ENCODE measurements at places on chromosomes 3 and 15.

DNA sequence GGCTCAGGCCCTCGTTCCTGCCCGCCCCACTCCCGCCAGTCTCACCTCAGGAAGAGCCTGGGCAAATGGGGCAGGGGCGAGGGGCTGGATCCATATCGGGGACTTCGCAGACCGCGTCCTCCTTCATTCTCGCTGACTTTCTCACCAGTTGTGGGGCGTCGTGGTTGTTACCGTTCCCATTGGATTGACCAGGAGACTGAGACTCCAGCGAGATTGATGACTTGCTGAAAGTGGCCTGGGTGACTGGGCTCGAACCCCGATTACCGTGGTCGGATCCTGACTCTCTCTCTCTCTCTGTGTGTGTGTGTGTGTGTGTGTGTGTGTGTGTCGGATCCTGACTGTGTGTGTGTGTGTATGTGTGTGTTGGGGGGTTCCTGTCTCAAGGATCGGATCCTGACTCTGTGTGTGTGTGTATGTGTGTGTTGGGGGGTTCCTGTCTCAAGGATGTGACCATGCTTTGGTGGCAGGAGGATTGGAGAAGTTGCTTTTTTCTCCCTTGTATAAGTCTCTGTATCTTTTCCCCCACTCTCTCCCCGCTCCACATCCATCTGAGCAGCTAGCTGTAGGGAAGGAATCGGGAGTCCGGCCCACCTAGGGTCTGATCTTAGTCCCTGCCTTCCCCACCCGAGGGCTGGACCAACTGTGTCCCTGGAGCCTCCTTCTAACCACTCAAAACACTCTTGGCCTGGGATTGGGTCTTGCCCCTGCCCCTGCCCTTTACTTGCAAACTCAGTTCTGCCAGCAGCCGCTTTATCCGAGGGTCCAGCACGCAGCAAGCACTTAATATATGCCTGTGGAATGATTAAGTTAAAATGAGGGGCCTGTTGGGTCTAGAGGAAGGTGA, 603 bp downstream of the PLEKHO2 start:
- DNase-seq = no peak

DNA sequence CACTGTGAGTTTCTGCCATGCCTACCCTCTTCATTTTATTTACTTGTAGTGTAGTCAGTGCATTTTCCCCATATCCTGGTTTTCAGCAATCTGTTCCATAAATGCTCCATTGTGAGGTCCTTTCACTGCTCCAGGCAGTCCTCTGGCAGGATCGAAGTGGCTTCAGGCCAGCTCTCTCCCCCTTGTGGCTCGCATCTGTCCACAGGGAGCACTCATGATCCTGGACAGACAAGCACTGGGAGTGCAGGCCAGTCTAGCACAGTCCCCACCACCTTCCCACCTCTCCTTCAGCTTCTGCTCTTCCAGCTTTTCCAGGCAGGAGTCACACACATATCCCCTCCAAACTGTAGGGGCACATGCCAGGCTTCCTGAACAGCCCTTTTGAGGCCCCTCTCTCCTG, 173.6 kb downstream of the PPM1L start:
- DNase-seq = no peak

- no peak for DNase-seq
Observed at GRCh38 chr3:197907196-197907595, 42.8 kb upstream of the RPL35A start.

- no peak for DNase-seq
Observed at GRCh38 chr3:171757361-171758034, 52.8 kb downstream of the PLD1 start.
